Activated T-cell treated with anti-CD3 and anti-CD28 coated beads, Interleukin-2, amount 50 U/mL, for 72 hours (primary cell): ENCODE measurements at places on chromosomes 2 and 18. TPM values are rescaled to one million over a fixed set of nuclear protein-coding genes. Genes with fewer than 3 reads are reported as not detected.

GRCh38 chr2:74676331-74676730 lies 22.3 kb downstream of the SEMA4F start:
- H3K4me3 ChIP-seq: no peak overlapping the region
- no peak for DNase-seq
- peaks cover 2% of the 10 kb centered on the region for H3K36me3 ChIP-seq
- no peaks in the 10 kb centered on the region for H3K4me1 ChIP-seq

DNA sequence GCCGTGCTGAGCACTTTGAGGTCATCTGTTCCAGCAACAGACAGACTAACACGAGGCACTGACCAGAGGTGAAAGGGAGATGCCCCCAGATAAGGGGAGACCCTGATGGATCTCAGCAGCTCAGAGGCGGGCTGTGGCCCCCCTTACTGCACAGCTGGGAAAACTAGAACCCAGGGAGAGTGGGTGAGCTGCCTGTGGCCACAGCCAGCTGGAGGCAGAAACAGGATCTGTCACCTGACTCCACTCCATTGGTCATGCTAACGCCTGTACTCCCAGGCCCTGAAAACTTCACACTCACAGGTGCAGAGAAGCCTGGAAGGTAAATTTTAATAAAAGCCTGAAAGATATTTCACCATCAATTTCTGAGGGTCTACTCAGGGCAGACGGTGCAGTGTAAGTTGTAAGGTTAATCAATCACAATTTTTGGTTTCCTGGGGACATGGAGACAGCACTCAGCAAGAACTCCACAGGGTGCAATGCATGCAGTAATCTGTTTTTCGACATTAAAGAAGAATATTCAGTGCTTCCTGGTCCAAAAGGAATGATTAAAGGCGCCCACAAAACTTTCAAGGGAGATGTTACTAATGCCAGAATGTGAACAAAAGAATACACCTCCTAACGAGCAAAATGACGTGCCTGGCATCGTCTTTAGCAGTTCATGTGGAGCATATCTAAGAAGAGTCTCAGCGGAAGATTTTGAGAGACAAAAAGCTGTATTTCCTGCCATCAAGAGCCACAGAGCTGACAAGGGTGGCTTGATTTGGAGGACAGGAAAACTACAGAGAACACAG lies 173.4 kb downstream of the EIPR1 start:
- H3K4me1 ChIP-seq: no peaks in the 10 kb centered on the region
- H3K27ac ChIP-seq: peak overlapping the region; percentile 10
- no peak for DNase-seq
- peaks cover 1% of the 10 kb centered on the region for H3K36me3 ChIP-seq

DNA sequence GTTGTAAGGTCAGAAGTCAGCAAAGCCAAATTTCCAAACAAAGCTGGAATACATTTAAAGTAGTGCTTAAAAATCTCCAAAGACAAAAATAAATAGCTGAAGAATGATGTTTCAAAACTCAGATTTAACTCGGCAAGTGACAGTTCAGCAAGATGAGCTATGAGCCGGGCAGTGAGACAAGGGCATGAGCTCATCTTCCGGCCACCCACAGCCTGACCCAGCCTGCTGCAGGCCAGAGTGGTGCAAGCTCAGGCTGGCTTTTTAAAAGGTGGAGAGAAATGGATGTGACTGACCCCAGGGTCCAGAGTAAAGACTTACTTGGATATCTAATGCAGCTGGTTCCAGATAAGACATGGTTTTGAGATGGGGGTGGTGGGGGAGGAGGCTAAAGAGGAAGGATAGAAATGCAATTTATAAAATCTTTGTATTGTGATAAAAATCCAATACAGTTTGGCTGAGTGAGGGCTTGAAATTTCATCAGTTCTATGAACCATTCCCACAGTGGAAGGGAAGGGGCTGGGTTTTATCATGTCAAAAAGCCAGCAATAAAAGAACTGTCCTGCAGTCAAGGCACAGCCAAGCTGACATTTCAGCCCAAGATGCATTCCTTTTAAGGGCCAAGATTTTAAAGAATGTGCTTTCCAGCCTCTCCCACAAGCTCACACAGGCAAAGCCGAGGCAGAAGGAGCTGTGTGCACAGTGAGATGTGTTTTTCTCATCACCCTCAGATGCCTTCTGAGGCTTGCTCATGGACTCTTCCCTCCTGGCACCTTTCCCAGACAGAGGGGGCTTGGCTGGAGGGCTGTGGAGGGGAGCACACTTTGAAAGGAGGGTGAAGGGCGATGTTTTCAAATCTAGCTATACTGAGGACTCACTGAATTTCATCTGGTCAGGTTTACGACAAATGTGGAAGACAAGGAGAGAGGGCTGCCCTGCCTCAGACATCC lies 97.9 kb upstream of the KLHL29 start:
- no peaks in the 10 kb centered on the region for H3K4me1 ChIP-seq
- H3K27me3 ChIP-seq: peaks cover 23% of the 10 kb centered on the region
- no peak overlapping the region for H3K4me3 ChIP-seq

DNA sequence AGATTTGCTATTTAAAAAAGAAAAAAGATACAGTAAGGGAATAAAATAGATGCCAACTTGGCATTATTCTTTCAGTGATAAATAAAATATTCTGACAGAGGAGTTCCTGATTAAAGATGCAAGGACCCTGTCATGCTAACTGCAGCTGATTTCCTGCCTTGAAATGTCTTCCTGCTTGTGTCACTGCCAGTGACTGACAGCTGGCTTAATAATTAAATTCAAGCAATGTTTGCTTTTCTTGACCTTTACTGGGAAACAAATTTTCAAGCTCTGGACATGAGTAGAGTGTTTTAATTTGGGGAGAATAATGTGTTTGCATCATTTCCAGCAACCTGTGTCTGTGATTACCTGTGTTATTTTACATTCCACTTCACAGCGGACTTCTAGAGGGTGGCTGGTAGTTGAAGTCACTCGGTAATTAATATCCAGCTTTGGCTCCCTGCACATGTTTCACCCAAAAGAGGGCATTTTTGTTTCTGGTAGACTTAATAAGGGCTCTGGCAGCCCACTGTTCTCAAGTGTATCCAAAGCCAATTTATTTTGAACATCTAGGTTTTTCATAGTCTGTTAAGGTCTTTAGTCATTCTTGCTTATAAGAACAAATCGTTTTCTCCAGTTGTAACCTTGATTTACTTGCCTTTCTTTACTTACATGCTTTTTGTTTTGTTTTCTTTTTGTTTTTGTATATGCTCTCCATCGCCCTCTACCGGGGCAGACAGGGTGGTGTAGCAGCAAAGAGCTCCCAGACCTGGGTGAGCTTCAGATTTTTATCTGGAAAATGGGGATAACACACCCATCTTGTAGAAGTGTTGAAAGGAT lies 48.5 kb upstream of the PROKR1 start:
- peaks cover 6% of the 10 kb centered on the region for H3K4me1 ChIP-seq
- H3K27ac ChIP-seq: no peak overlapping the region
- peak overlapping the region; percentile 13 for H3K4me3 ChIP-seq
- DNase-seq: peak; percentile 50

DNA sequence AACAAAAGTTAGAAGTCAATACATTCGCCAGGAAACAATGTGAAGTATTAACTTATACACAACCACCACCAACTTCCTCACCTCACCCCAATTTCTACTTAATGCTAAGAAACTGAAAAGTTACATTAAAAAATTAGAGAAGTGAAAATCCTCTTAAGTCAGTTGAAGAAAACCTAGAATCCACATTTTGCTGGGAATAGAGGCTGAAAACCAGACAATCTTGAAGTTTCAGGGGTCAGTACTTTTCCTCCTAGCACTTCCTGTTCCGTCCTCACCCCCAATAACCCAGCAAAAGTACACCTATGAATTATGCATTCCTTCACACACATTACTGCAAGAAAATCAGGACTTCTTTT lies 6.3 kb downstream of the YES1 start:
- peaks cover 84% of the 10 kb centered on the region for H3K4me1 ChIP-seq
- peaks cover 2% of the 10 kb centered on the region for H3K36me3 ChIP-seq
- no peak for DNase-seq
- H3K27me3 ChIP-seq: no peaks in the 10 kb centered on the region
- H3K4me3 ChIP-seq: peak overlapping the region; percentile 73
- peak overlapping the region; percentile 83 for H3K27ac ChIP-seq

DNA sequence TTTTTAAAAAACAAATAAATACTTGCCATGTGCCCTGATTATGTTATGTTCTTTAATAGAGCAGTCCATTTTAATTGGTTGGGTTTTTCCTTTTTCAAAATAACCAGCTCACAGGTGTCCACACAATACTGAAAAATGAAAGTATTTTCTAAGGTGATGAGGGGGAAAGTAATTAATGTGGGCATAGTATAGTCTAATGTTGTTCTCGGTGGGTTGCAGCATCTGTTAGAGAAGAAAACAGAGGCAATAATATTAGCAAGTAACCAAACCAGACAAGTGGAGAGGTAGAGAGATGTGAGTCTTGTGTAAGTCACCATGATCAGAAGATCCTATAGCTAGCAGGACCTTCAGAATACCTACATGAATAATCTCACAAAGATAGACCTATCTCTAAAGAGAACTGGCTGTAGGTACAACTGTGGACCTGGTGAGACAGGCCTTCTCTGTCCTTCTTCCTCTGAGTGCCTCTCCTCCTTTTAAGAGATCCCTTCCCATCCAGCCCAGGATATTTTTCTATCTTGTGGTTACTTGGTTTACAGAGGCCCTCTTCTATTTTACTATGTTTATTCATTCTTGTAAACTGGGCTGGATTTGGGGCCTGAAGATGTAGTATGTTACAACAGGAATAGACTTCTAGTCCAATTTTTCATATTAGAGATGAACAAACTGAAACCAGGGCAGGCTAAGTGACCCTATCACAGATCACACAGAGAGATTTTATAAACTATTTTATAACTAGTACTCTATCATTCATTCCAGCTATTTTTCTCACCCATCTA lies 67.1 kb upstream of the MSTN start:
- no peaks in the 10 kb centered on the region for H3K36me3 ChIP-seq
- no peaks in the 10 kb centered on the region for H3K4me1 ChIP-seq
- no peak overlapping the region for H3K27ac ChIP-seq
- H3K27me3 ChIP-seq: no peaks in the 10 kb centered on the region
- DNase-seq: no peak

DNA sequence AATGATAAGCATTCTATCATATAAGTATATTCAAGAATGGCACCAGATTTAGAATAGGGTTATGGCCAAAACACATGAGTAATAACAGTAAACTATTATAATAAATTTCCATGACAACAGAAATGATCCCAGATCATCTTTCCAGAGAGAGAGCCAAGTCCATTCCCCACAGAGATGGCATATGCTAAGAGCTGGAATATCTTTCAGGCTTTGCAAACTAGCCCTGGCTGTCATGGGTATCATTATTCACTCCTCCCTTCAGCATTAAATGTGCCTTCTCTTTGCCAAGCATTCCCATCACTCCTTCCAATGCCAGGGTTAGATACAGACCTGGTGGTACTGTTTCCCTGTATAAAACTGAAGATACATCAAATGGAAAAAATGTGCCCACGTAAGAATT lies 10.9 kb downstream of the FEZ2 start:
- no peak overlapping the region for H3K4me3 ChIP-seq
- no peaks in the 10 kb centered on the region for H3K36me3 ChIP-seq
- H3K4me1 ChIP-seq: peaks cover 14% of the 10 kb centered on the region
- H3K27me3 ChIP-seq: no peaks in the 10 kb centered on the region
- no peak overlapping the region for H3K27ac ChIP-seq
- DNase-seq: no peak

Gene MGAT4A
- 109 TPM for total RNA-seq

- no peaks in the 10 kb centered on the region for H3K27me3 ChIP-seq
- no peak for DNase-seq
- no peaks in the 10 kb centered on the region for H3K36me3 ChIP-seq
- H3K27ac ChIP-seq: no peak overlapping the region
Measured at GRCh38 chr18:48695671-48696070, 156.8 kb downstream of the CTIF start.

GRCh38 chr2:188122985-188123384 lies 168.7 kb upstream of the GULP1 start:
- no peaks in the 10 kb centered on the region for H3K4me1 ChIP-seq
- no peaks in the 10 kb centered on the region for H3K27me3 ChIP-seq
- no peak for DNase-seq
- no peak overlapping the region for H3K4me3 ChIP-seq
- no peak overlapping the region for H3K27ac ChIP-seq
- H3K36me3 ChIP-seq: no peaks in the 10 kb centered on the region

Gene CPSF3
- 75.0 TPM for total RNA-seq

DNA sequence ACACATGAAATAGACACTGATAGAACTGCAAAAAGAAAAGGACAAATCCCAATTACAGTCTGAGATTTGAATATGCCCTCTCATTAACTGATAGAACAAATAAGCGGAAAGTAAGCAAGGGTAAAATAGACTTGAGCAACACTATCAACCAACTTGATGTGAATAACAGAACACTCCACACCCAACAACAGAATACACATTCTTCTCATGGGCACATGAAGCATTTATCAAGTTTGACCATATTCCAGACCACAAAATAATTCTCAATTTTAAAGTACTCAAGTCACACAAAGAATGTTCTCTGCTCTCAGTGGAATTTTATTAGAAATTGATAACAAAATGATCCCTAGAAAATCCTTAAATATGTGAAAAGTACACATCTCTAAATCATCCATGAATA lies 19.0 kb downstream of the ETAA1 start:
- no peak overlapping the region for H3K4me3 ChIP-seq
- DNase-seq: no peak
- H3K27ac ChIP-seq: no peak overlapping the region
- H3K4me1 ChIP-seq: no peaks in the 10 kb centered on the region
- H3K27me3 ChIP-seq: no peaks in the 10 kb centered on the region

GRCh38 chr2:74421221-74421870 lies at the start of the genes C2orf81 and WDR54:
Gene C2orf81 (minus strand): TSS chr2:74421619. CDS start chr2:74421560, 59 bp downstream.
Gene WDR54 (plus strand): TSS chr2:74421730. CDS start chr2:74422154, 424 bp downstream.
- DNase-seq: peak; percentile 97
- peak within 1 kb of the TSS; percentile 94 for H3K27ac ChIP-seq
- H3K4me3 ChIP-seq: peak within 1 kb of the TSS; percentile 96
- no peaks in the 10 kb centered on the region for H3K27me3 ChIP-seq
- peaks cover 4% of the 10 kb centered on the region for H3K36me3 ChIP-seq
